ENCODE measurements at places on chromosomes 6 and 20.

DNA sequence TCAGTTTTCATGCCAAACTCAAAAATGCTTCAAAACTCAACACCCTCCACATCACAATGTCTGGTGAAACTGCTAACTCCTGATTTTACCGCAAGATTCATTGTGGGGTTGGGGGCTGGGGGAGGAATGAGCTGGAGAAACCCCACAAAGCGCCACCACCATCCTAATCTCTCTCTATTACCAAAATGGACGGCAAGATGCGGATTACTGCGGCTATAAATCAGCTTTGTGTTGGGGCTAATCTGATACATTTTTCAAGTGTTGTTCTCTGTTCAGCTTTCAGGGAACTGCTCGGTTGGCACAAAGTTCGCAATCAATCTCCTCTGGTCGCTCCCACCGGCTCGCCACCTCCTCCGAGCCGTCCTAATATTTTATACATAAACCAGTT, 83.7 kb downstream of the TMEM242 start:
- no peak for DNase-seq

DNA sequence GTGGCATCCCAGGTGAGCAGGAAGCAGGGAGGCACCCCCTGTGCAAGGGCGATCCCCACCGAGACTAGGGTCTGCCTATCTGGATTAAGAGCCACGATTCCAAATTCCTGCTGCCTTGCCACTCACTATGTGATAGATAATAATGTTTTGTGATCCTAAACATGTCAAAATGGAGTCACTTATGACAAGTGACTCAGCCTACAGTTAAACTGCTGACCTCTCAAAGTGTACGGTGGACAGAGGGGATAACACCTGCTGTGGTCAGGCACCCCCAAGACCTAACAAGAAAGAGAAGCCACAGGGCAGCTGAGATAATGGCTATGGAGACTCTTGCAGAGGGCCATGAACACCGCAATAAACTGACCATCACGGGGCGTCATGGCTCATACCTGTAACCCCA, 16.0 kb upstream of the SNTA1 start:
- no peak for DNase-seq

GRCh38 chr6:160328447-160328846, 19.7 kb upstream of the SLC22A3 start:
- no peak for DNase-seq

- DNase-seq = no peak
These were observed 204.2 kb downstream of the BCAS1 start for GRCh38 chr20:53865901-53866793.

DNA sequence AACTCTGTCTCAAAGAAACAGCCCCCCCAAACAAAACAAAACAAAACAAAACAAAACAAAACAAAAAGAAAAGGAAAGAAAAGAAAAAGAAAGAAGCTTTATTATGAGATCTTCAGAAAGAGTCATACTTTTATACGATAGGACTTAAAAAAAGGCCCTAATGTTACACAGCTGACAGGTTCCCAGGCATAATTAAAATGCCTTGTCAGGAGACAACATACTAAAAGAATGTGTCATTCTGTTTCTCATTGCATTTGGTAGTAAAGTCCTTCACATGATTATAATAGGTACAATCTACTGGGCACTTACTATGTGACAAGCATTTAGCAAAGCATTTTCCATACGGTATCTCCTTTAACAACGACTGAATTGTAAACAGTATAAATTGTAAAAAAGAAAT, 36.4 kb upstream of the RPN2 start:
- DNase-seq = no peak

DNA sequence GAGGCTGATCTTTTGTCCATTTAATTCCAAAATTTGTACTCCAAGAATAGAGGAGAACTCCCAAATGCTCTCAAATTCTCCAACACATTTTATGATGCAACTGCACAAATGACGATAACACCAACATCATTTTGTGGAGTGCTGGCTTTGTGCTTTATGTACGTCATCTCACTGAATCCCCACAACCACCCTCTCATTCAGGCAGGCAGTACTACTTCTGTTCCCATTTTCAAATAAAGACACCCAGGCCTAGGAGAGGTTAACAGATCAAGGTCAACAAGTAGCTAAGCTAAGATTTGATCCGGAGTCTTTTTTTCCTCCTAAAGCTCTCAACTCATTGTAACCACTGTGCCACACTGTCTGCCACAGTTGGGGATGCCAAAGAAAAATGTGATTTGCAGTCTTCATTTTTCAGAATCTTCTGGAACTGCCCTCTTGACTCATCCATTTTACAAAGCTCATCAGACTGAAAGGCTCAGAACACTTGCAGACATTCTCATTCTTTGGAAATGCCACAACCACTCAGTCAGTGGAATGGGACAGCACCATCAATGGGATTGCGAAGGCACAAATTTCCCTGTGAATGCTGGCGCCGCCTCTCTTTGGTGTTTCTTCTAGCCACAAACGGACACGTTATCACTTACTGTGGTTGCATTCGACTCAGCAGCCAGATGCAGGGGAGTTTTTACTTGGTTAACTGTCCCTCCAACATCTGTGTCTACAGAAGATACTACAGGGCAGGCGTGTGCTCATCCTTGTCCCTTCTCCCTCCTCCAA, 184.4 kb downstream of the GJA10 start:
- peak; percentile 87 for DNase-seq

DNA sequence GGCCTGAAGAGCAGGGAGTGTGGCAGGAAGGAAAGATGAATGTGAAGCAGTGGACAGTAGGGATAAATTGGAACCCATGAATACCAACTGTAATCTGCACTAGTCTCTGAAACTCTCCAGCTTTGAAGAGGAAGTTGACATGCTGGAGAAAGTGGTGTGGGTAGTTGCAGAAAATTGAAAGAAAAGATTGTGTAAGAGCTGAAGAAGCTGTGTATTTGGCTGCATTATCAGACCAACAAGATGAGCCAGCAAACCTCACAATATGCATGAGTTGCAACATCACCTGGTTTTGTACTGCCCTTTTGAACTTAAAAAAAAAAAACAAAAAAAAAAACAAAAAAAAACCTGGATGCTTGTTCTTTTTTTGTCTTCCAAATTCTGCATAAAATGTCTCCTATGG, 921.9 kb upstream of the EYS start:
- DNase-seq = no peak

DNA sequence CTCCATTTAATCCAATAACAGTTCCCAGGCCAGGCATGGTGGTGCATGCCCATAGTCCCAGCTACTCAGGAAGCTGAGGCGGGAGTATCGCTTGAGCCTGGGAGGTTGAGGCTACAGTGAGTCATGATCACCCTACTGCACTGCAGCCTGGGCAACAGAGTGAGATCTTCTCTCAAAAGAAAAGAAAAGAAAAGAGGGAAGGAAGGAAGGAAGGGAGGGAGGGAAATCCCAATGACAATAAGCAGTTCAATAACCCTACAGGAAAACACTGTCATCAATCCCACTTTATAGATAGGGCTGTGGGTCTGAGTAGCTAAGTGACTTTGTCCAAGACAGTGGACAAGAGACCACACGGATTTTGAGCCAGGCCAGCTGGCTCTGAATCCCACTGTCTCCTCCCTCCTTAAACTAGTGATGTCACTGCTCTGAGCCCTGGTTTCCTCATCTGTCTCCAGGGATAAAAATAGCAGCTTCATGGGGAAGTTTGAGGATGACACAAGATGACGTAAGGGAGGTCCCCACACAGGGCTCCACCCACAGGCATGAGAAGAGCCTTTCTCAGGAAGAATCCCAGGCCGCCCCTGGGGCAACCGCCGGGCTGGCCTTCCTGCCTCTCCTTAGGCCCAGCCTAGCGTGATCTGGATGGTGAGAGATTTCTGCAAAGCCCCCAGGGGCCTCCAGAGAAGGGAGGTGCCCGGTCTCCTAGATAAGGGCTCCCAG, 7.2 kb upstream of the TRIB3 start:
- DNase-seq = no peak

- DNase-seq = no peak
These were observed 199.8 kb downstream of the PLCB1 start for GRCh38 chr20:8331740-8332412.

DNA sequence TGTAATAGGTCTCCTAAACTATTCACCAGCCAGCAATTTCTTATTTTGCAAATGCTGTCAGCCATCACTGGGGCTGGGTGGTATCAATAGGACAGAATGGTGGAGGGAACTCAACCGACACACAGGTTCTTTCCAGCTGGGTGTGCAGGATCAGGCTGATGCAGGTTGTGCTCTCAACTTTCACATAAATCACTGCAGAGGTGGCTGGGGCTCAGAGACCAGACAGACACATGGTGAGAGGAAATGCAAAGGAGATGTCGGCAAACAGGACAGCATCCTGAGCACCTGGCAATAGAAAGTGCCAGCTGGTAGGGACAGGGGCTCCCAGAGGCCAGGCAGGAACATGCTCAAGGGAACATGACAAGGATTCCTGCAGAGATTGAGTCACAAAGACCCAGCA, 254.9 kb downstream of the SOD2 start:
- DNase-seq = no peak

- no peak for DNase-seq
These were observed 766.5 kb downstream of the BCKDHB start for GRCh38 chr6:80872951-80873308.

GRCh38 chr20:1900321-1900801, 5.2 kb downstream of the SIRPA start:
- no peak for DNase-seq

- no peak for DNase-seq
These were observed 57.7 kb upstream of the FERMT1 start for GRCh38 chr20:6180531-6180930.

GRCh38 chr20:32623667-32624157, 38.6 kb upstream of the NOL4L start:
- DNase-seq = no peak

All from activated CD4-positive, alpha-beta T cell treated with anti-CD3 and anti-CD28 coated beads, Interleukin-2, amount 50 U/mL, for 48 hours (primary cell).